ENCODE measurements at places on chromosomes 5 and 9.

DNA sequence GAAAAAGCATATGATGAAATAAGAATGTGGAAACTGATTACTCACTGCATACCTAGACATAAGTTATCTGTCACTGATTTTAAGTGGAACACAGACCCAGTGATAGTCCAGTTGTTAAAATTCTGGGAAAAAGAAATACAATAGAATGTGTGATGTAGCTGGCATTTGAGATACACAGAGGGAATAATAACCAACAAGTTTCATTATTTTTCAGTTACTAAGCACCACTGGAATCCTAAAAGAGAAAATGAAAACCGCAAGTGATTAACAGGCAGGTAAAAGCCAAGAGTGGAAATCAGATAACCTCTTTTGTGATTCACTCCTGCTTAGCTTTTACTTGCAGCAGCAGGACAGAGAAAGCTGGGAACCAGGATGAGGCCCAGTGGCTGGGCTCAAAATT, 994.0 kb upstream of the SEMA6A start:
- DNase-seq = no peak

DNA sequence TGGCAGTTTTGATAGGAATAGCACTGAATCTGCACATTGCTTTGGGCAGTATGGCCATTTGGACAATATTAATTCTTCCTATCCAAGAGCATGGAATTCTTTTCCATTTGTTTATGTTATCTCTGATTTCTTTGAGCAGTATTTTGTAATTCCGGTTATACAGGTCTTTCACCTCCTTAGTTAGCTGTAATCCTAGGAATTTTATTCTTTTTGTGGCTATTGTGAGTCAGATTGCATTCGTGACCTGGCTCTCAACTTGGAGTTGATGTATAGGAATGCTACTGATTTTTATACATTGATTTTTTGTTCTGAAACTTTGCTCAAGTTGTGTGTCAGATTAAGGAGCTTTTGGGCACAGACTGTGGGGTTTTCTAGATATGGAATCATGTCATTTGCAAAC, 24.0 kb downstream of the TMEM161B start:
- no peak for DNase-seq

DNA sequence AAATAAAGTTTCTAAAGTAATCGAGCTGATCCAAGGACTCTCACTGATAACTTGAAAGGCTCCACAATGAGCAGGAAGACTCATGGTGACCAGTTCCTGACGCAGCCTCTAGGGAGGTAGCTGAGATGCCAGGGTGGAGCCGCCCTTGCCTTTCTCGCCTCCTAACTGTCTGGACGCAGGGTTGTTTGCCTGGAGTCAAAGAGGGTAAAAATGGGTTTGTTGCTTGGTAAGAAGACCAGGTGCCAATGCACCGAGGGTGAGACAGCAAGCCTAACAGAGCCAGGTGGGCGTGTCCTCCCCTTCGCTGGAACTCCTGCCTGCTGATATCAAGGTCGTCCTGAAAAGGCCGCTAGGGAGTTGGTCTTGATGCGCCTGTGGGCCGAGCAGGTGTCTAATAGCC, 48.6 kb upstream of the FCN1 start:
- DNase-seq = no peak

GRCh38 chr9:134955156-134955555, 37.4 kb upstream of the FCN1 start:
- no peak for DNase-seq

DNA sequence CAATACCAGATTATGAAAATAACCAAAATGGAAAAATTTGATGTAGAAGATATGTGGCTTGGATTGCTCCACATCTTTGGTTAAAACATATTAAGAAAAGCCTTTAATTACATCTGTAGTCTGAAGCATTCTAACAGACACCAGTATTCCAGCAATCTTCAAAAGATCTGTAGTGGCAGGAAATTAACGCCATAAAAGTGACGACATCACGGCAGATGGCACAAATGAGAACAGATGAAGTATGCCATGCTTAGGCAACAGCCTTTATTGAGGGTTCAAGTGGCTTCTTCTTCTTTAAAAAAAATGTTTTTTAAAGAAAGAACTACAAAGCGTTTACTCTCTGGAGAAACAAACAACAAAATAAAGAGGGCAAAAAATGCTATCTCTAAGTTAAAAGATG, 164.2 kb downstream of the MEF2C start:
- no peak for DNase-seq

DNA sequence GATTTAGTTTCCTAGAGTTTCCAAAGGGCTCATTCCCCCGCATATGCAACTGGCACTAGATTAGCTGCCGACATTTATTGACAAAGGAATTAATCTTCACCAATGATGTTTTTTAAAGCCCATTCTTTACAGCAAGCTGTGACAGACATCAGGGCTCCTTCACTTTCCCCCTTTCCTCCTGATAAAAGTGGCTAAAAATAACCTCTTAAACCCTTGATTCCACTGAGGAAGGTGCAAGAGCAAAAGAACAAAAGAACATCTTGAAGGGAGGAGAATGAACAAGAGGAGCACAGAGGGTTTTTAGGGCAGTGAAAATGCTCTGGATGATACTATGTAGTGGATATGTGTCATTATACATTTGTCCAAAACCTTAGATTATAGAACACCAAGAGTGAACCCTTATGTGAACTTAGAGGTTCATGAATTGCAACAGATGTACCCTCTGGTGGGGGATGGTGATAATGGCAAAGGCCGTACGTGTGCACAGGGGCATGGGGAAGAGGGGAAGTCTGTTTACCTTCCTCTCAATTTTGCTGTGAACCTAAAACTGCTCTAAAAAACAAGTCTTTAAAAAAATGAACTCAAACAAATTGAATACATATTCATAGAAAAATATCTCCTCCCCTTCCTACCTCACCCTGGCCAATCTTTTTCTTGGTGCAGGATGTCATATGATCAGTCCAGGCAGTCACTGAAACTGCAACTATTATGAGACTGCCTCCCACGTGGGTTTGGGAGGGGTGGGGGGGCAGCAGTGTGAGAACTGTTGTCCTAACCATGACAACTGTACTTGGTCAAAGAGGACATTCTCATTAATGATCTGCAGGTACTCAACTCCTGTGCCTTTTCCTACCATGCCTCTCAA, 83.0 kb downstream of the MARCHF3 start:
- DNase-seq = no peak

- DNase-seq = no peak
These were observed 13.0 kb downstream of the NAIF1 start for GRCh38 chr9:128054087-128054486.

DNA sequence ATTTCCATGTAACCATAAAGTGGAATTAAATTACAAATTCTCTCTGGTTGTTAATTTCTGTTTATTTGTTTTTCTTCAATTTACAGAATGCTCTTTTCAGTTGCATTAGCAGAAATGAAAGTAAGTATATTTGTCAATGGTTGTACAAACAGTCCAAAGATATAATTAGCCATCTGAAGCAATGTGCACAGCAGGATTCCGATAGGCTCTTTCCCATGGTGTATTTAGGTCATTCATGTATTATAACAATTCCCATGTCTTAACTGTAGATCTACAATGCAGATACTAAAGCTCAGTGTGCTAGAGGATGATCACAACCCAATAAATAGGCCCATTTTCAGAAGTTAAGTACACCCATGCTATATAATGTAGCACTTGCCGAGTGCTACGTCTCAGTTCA, 43.8 kb downstream of the RECK start:
- DNase-seq = no peak

DNA sequence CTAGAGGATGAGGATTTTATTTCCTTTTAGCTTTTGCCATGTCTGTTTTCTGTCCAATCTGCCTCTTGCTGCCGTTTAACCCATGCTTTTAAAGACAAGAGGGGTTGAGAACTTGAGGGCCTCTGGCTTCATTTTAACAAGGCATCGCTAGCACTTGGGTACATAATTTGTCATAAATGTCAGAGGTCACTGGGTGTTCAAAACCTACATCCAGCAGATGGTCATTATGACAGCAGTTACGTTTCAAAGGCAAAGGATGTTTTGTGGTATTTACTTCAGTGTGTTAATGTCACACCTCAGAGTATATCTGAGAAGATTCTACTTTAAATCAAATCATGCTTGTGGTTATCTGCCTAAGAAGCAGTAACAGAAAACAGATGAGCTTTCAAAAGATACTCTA, 918.3 kb downstream of the NR2F1-AS1 start:
- no peak for DNase-seq

DNA sequence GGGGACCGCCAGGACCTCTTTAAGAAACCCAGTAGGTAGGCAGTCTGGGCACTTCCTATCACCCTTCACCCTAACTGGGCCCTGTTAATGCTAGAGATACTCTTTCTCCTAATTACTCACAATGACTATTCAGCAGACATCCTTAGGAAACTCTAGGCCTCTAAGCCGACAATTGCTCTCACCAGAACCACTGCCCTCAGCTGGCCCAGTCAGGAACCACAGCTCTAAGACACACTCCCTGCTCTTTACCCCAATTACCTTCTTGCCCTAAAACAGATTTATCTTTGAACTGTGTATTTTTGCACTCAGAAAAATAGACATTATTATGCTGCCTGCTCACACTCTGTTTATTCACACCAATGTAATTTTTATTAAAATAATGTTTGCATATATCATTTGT, 432.6 kb upstream of the SLC30A5 start:
- DNase-seq = peak; percentile 26

GRCh38 chr9:2727966-2728613, 10.8 kb downstream of the KCNV2 start:
- DNase-seq = no peak

- no peak for DNase-seq
These were observed 11.6 kb downstream of the CEL start for GRCh38 chr9:133073086-133074014.

DNA sequence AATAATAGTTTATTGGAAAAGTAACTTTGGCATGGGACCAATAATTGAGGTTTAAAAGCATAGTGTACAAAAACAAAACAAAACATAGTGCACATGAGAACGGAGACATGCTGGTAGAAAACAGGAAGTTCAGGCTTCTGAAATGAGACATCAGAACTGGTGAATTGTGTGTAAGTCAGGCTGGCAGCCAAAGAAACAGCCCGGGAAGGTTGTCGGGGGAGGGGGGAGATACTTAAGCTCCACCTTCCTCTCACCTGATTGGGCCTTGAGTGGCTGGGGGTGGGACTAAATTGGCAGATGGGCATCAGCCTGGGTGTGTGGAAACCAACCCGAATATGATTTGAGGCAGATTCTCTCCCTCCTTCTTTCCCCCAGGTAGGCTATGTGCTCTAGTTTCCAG, 256.3 kb downstream of the SMARCA2 start:
- peak; percentile 6 for DNase-seq

GRCh38 chr5:142900927-142901326, 130.8 kb downstream of the ARHGAP26 start:
- DNase-seq = no peak

DNA sequence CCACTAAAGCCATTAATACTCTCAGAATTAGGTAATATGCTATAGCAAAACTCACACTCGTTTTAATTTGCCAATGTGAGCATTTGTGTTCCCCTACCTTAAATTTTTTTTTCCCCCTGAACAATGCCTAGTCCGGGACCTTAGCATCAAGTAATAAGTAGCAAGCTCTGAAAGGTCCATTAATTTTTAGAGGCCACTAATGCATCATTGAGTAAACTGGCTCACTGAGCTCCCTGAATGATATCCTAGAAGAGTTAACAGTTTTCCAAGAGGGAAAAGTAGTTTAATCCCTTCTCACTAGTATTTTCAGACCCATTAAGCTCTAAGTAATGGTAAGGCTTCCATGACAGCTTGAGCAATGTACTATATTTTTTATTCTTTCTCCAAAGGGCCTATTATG, 242.2 kb downstream of the MAT2B start:
- no peak for DNase-seq

DNA sequence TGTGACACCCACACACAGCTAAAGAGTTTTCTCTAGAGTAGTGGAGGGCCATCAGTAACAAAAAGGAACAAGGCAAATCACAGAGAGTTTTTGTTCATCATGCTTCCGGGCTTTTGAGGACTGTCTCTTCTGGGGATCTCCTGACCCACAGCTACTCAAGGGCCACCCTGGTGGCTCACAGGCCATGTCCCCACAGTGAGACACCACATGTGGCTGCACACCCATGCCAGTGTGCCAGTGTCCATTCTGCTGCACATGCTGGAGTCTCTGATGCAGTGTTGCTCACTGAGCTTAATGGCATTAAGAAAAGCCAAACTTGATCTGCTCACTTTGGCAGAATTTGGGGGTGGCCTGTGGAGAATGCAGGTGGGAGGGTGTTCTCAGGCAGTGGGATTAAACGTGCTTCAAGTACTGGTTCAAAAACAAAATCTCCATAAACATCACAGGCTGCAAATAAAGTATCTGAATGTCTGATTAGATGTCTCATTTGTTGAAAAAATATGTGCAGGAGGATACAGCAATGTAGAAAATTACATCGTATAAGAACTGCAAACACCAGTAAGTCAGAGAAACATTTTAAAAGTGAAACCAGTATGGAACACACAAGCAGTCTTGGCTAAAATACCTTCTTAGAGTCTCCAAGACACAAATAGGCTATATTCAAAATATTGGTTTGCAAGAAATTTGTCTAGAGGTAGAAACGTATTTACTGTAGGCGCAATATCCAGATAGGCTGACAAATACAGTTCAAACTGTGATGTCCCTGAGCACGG, 11.0 kb downstream of the FREM1 start:
- DNase-seq = no peak

GRCh38 chr5:179836225-179837019, 15.7 kb downstream of the SQSTM1 start:
- DNase-seq = peak; percentile 60

DNA sequence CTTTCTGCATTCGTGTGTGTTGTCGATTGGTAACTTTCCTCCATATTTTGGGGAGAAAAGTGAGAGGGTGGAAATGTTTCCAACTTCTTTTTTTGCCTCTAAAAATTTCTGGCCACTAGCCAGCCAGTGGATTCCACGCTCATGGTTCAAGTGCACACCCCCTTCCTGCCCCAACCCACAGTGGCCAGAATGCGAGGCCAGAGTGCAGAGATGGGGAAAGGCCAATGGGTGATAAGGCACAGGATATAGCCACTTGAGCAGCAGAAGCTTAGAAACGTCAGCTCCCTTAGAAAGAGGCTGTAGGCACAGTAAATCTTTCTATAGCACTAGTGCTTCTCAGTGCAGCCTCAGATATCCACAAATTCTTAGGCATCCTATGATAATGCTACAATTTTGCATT, 75.8 kb upstream of the ADRB2 start:
- no peak for DNase-seq

- no peak for DNase-seq
These were observed 22.7 kb upstream of the SVEP1 start for GRCh38 chr9:110602281-110602680.

DNA sequence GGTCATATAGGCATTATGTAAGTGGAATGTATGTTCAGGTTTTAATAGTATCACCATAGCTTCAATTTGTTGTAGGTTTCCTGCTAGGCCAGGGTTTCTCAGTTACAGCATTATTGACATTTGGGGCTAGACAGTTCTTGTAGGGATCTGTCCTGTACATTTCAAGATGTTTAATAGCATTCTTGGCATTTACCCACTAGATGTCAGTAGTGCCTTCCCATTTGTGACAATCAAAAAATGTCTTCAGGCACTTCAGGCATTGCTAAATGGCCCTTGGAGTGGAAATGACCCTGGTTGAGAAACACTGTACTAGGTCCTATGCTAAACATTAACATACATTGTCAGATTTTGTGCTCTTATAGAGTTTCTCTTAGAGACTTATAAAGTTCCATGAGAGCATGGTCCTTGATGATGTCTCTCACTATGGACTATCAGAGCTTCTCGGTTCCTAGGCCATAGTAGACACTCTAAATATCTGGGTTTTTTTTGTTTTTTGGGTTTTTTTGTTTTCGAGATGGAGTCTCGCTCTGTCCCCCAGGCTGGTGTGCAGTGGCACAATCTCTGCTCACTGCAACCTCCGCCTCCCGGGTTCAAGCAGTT, 1.4 kb downstream of the KIF20A start:
- no peak for DNase-seq
